ENCODE measurements at places on chromosomes 3 and 15.

GRCh38 chr3:55364421-55364820 is 122.7 kb downstream of the WNT5A start:
- no peak for DNase-seq

DNA sequence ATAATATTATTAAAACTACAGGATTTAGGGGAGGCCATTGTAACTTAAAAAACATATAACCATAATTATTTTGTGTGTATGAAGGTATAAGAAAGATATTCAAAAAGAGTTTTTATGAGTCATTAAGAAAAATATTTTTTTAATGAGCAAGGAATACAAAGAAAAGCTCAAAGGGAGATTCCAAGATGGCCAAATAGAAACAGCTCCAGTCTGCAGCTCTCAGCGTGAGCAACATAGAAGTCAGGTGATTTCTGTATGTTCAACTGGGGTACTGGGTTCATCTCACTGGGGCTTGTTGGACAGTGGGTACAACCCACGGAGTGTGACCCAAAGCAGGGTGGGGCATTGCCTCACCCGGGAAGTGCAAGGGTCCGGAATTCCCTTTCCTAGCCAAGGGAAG is 336.1 kb downstream of the TBL1XR1 start:
- no peak for DNase-seq

DNA sequence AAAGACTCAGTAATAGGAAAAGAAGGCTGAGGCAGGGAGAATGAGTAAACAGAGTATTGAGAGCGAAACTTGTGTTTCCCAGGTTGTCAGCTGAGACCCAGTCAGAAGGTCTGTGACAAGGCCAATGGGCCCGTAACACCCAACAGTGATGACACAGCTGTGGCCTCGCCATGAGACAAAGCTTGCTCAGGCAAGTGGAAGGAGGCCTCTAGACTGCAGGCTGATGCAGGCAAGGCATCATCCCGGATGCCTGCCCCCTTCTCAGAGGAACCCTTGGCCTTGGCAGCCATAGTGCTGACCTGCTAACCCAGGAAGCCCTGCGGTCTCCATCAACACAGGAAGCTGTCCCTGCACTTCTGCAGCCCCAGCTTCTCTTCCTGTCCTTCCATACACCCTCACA is 15.4 kb downstream of the RAB6B start:
- no peak for DNase-seq

GRCh38 chr15:82890338-82890994 is 62.1 kb downstream of the HOMER2 start:
- no peak for DNase-seq

DNA sequence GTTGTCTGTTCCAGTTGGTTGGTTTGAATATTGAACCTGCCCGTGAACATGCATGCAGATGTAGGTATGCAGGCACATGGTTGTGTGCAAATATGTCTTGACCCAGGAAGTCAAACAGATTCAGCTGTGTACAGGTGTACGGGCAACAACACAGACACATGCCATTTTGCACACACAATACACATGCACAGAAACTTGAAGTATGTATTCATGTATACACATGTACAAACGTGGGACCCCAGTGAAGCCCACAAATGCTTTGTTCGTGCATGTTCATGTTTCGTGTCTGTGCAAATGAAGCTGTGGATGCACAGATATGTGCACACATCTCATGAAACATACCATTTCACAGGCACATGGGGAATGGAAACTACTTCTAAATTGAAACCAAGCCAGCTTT is 30.7 kb downstream of the IDH3A start:
- DNase-seq, result no peak

DNA sequence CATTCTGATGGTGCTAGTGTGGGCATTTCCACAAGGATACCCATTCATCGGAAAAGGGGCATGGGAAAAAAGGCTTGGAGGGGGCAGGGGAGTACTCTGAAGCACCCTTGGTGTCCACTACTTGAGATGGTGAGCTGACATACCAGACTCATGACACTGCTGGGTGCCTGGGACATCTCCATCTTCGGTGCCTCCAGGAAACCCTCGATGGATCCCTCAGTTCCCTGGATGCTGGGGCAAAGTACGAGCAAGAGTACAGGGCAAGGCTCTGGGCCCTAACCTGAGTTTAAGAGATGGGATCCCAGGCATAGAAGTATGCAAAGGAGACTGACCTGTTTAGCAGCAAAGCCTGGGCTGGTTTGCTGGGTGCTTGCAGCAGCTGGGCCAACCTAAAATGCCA is 5.2 kb upstream of the IP6K1 start:
- no peak for DNase-seq

DNA sequence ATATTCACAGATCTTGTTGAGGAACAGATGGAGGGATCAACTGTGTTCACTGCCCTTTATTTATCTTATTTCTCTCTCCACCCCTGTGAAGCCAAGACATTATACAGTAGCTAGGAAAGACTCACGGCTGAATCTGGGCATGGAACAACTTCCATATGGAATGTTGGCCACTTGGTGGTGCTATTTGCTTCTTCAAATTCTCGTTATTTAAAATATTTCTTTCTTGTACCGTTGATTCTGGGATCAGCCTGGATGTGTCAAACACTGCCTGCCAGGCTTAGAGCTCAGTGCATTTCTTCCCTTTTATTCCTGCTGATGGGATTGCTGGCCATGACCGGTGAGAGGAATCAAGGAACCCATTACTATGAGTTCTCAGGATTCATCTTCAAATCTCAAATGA is 17.5 kb upstream of the GASK1A start:
- peak; percentile 10 for DNase-seq

DNA sequence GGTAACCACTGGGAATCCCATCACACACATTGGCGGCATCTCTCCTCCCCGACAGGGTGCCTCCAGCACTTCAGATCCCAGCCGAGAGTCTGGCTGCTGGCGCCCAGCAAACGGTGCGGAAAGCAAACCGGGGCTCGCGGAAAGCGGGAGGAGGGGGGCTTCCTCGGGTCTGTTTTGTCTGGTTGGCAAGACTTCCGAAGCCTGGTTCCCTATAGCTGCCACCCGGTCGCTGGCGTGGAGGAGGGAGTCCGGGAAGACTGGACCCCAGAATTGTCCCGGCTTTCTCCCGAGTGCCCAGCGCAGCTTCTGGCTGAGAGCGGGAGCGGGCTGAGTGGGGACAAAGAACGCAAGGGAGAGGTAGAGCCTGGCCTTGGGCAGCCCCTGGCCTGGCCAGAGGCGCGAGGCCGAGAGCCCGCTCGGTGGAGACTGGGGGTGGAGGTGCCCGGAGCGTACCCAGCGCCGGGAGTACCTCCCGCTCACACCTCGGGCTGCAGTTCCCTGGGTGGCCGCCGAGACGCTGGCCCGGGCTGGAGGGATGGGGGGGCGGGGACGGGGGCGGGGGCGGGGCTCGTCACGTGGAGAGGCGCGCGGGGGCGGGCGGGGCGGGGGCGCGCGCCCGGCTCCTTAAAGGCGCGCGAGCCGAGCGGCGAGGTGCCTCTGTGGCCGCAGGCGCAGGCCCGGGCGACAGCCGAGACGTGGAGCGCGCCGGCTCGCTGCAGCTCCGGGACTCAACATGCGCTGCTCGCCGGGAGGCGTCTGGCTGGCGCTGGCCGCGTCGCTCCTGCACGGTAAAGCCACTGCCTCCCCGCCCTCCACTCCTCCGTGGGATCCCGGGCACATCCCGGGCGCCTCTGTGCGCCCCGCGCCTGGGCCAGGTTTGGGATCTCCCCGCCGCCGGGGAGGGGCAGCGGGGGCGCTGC is at the start of gene CHRNA7:
Gene CHRNA7 (plus strand): TSS at position 654 of the 920 bp plus-strand sequence. CDS start 80 bp downstream, at position 734.
- peak; percentile 43 for DNase-seq

GRCh38 chr15:63339006-63339766 is 42.5 kb downstream of the CA12 start:
- no peak for DNase-seq

- DNase-seq, result no peak
These were observed 99.2 kb upstream of the MLF1 start for GRCh38 chr3:158471639-158472294.

- DNase-seq, result no peak
These were observed 31.2 kb downstream of the RYR3 start for GRCh38 chr15:33341953-33342352.

All from NCI-H1930 (cell line).